DND-41 (cell line): ENCODE measurements at places on chromosomes 4 and X.

DNA sequence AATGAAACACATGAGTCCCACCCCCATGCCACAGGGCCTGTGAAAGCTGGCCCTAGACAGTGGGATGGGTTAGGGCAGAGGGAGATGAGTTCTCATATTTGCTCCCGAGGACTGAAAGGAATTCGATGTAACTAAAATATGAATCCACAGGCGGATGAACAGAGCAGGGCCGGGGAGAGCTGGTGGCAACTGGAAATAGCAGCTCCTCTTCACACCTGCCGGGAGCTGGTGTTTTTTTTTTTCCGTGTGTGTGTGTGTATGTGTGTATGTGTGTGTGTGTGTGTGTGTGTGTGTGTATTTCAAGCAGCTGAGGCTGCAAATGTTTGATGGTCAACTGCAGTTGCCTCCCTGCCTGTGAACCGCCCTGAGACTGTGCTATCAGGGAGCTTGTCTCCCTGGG, 115.1 kb upstream of the PSAPL1 start:
- no peak overlapping the region for H3K4me3 ChIP-seq
- H3K27me3 ChIP-seq = no peaks in the 10 kb centered on the region
- no peaks in the 10 kb centered on the region for H3K36me3 ChIP-seq
- H3K27ac ChIP-seq = no peak overlapping the region

DNA sequence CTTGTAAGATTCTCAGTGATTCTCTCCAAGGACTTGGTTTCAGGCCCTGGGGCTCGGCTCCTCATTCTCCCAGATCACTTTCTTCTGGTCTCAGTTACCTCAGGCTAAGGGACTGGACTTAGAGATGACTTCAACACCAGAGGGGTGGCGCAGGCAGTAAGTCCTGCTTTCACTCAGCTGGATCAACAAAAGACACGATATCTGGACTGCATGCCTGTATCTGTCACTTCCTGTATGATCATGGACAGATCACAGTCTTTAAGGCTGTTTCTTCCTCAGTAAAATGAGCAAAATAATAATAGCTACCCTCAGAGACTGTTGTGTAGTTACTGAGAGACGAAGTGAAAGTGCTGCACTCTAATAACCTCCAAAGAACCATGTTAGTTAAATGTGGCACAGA, 19.5 kb upstream of the CXCR3 start:
- no peak for DNase-seq
- H3K36me3 ChIP-seq = no peaks in the 10 kb centered on the region
- no peak overlapping the region for H3K27ac ChIP-seq

GRCh38 chrX:153684467-153685155, 3.1 kb upstream of the SLC6A8 start:
- H3K4me1 ChIP-seq = peaks cover 6% of the 10 kb centered on the region
- no peak for DNase-seq
- no peaks in the 10 kb centered on the region for H3K36me3 ChIP-seq
- no peak overlapping the region for H3K27ac ChIP-seq
- no peaks in the 10 kb centered on the region for H3K27me3 ChIP-seq

- no peaks in the 10 kb centered on the region for H3K36me3 ChIP-seq
- no peak overlapping the region for H3K4me3 ChIP-seq
- H3K27ac ChIP-seq = no peak overlapping the region
- no peaks in the 10 kb centered on the region for H3K4me1 ChIP-seq
- H3K27me3 ChIP-seq = no peaks in the 10 kb centered on the region
- no peak for DNase-seq
These were observed 30.9 kb upstream of the CDKL5 start for GRCh38 chrX:18394477-18394876.

DNA sequence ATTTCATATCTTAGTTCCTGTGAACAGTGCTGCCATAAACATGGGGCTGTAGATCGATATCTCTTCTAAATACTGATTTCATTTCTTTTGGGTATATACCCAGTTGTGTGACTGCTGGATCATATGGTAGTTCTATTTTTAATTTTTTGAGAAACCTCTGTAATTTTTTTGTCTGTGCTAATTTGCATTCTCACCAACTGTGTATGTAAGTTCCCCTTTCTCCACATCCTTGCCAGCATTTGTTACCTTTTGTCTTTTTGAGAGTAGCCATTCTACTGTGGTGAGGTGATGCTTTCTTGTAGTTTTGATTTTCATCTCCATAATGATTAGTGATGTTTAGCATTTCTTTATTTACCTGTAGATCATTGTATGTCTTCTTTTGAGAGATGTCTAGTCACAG, 2086.5 kb upstream of the TENM3 start:
- no peak overlapping the region for H3K4me3 ChIP-seq
- H3K4me1 ChIP-seq = no peaks in the 10 kb centered on the region
- DNase-seq = no peak

DNA sequence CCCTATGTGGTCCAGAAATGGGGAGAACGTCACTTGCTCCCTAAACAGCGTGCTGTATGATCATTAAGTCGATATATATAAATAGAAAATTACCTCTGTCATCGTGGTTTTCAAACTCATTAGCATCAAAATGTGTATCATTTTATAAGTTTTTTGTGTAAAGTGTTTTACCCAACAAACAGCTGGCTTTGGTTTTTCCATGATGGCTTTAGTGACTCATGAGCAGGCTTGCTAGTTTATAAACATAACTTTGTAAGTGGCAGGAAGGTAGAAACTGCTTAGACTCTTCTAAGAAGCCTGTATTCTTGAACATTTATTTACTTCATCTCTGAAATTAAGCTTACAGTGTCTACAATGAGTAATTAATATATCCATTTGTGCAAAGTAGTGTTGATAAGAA, 108.4 kb upstream of the DIPK2B start:
- H3K4me3 ChIP-seq = no peak overlapping the region
- no peaks in the 10 kb centered on the region for H3K36me3 ChIP-seq
- H3K27me3 ChIP-seq = no peaks in the 10 kb centered on the region
- H3K4me1 ChIP-seq = no peaks in the 10 kb centered on the region
- no peak for DNase-seq

GRCh38 chr4:6825403-6825802, 42.9 kb downstream of the KIAA0232 start:
- peaks cover 56% of the 10 kb centered on the region for H3K36me3 ChIP-seq
- DNase-seq = no peak
- no peak overlapping the region for H3K4me3 ChIP-seq
- H3K27ac ChIP-seq = no peak overlapping the region

GRCh38 chr4:2875556-2875955, 31.9 kb downstream of the ADD1 start:
- H3K36me3 ChIP-seq = peaks cover 46% of the 10 kb centered on the region
- H3K27me3 ChIP-seq = no peaks in the 10 kb centered on the region
- H3K27ac ChIP-seq = no peak overlapping the region
- DNase-seq = no peak

- H3K4me1 ChIP-seq = no peaks in the 10 kb centered on the region
- no peak for DNase-seq
- H3K27ac ChIP-seq = no peak overlapping the region
- H3K27me3 ChIP-seq = no peaks in the 10 kb centered on the region
- no peaks in the 10 kb centered on the region for H3K36me3 ChIP-seq
These were observed 219.8 kb downstream of the MAML3 start for GRCh38 chr4:139934057-139934707.

DNA sequence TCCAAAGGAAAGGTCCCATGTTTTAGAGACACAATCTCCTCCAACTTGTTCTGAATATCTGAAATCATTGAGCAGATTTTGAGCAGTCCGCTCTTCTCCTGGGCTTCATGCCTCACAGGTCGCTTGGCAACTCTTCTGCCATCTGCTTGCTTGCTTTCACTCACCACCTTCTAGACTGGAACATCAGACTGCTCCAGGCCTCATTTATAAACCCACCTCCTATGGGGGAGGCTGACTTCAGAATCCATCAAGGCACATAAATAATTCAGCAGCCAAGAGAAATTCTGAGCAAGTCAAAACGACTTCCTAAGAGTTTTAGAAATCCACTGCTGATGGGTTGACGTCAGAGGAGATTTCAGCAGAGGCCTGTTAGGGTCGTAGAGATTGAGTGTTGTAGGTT, 64.1 kb downstream of the FAM184B start:
- H3K4me1 ChIP-seq = no peaks in the 10 kb centered on the region
- no peak overlapping the region for H3K4me3 ChIP-seq
- H3K27ac ChIP-seq = no peak overlapping the region
- no peaks in the 10 kb centered on the region for H3K27me3 ChIP-seq

- no peak overlapping the region for H3K27ac ChIP-seq
- H3K27me3 ChIP-seq = no peaks in the 10 kb centered on the region
- no peak overlapping the region for H3K4me3 ChIP-seq
- H3K4me1 ChIP-seq = no peaks in the 10 kb centered on the region
- DNase-seq = no peak
These were observed 34.6 kb downstream of the MYOZ2 start for GRCh38 chr4:119170195-119170594.

DNA sequence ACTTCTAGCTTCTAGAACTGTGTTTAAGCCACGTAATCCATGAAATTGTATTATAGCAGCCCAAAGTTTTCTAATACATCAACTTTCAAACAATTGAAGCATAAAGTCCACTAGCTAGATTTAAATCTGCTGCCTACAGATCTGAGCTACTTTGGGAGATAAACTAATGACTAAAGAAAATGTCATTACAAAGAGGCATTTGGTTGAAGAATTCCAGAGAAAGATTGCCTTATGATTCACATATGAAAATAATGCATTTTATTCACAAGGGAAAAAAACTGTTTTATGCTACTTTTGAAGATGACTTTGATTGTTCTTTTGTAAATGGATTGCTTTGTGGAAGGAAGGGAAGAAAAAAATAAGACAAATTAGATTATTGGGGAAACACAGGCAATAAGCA, 124.1 kb upstream of the SLIT2 start:
- no peaks in the 10 kb centered on the region for H3K36me3 ChIP-seq
- H3K4me1 ChIP-seq = no peaks in the 10 kb centered on the region
- H3K4me3 ChIP-seq = no peak overlapping the region
- H3K27ac ChIP-seq = no peak overlapping the region
- DNase-seq = no peak

- no peak overlapping the region for H3K27ac ChIP-seq
- H3K4me1 ChIP-seq = no peaks in the 10 kb centered on the region; the same call in 1 of the 2 replicates
- no peaks in the 10 kb centered on the region for H3K27me3 ChIP-seq
- DNase-seq = no peak
- H3K4me3 ChIP-seq = no peak overlapping the region
These were observed 49.7 kb upstream of the DHRSX start for GRCh38 chrX:2550328-2551020.

DNA sequence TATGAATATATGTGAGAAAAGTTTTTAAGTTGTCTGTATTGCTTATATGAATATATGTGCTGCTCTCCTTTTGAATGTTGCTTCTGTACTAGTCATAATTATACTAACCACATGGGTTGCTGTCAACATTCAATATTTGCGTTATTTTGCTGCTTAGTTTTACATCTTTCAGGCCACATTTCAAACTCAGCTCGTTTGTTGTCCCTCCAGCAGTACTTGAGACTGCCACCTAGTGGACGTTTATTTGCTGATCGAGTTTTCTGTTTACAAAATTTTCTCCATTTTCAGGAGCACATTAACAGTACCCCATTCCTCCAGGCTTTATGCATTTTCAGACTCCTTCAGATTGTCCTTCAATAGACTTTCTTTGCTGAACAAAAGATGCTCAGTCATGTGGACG, 75.8 kb downstream of the NUDT11 start:
- H3K4me3 ChIP-seq = no peak overlapping the region
- no peaks in the 10 kb centered on the region for H3K4me1 ChIP-seq
- DNase-seq = peak; percentile 4
- H3K27me3 ChIP-seq = no peaks in the 10 kb centered on the region
- H3K36me3 ChIP-seq = no peaks in the 10 kb centered on the region

DNA sequence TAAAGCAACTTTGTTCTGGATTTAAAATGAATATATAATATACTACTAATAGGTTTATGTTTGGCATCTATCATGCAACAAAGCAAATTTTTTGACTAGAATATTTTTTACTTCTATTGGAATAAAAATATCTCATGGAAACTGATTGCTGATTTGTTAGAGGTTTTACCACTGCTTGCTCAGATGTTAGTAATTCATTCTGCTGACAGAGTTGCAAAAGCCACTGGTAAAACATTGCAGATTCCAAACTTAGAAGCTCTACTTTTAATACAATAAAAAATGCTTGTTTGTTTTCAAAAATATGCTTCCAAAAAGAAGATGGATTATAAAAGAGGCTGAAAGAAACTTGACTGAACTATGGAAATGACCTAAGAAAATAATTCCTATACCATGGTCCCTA, 795.2 kb downstream of the PCDH18 start:
- no peak overlapping the region for H3K4me3 ChIP-seq
- peaks cover 11% of the 10 kb centered on the region; the same call in 1 of the 2 replicates for H3K4me1 ChIP-seq
- no peaks in the 10 kb centered on the region for H3K36me3 ChIP-seq

DNA sequence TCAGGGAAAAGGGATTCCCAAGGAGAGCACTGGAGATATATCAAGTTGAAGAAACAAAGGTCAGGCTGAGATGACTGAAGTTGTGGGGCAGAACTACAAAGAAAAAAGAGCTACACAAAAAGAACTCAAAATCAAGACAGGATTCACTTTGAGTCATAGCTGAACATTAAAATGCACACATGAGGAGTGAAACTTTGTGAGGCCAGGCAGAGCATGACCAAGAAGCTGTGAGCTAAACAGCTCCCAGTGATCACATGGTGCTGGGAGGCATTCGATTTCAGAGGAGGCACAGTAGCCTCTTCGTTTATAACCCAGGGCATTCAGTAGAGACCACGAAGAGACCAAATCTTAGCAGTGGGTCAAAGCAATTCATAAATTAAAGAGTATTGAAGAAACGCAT, 145.3 kb downstream of the ATRX start:
- H3K4me3 ChIP-seq = no peak overlapping the region
- H3K4me1 ChIP-seq = no peaks in the 10 kb centered on the region
- H3K27ac ChIP-seq = no peak overlapping the region
- H3K27me3 ChIP-seq = no peaks in the 10 kb centered on the region
- no peak for DNase-seq

DNA sequence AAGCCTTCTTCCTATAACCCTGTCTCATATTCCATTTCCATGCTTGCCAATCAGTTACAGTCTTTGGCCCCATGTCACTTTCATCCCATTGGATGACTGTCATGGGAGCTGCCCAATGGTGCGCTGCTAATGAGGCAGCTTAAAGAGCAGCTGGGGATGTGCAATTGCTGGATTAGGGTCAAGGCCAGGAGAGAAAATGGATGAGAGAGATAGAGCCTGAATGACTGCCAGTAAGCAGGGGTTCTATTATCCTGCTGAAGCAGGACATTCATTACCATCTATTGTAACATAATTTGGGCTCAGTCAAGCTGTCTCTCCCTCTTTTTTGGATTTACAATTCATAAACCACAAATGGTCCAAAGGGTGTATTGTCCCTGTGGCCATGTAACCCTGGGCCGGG, 909.0 kb downstream of the CENPC start:
- H3K36me3 ChIP-seq = no peaks in the 10 kb centered on the region
- H3K4me3 ChIP-seq = no peak overlapping the region
- no peak for DNase-seq
- no peaks in the 10 kb centered on the region for H3K27me3 ChIP-seq
- H3K27ac ChIP-seq = no peak overlapping the region
- no peaks in the 10 kb centered on the region for H3K4me1 ChIP-seq

- no peaks in the 10 kb centered on the region for H3K4me1 ChIP-seq
- H3K27me3 ChIP-seq = no peaks in the 10 kb centered on the region
- no peak overlapping the region for H3K27ac ChIP-seq
- no peaks in the 10 kb centered on the region for H3K36me3 ChIP-seq
- DNase-seq = no peak
- no peak overlapping the region for H3K4me3 ChIP-seq
These were observed 60.2 kb downstream of the KCNIP4 start for GRCh38 chr4:21888195-21888976.
